ENCODE measurements at places on chromosomes 4 and X.

- DNase-seq = no peak
These were observed 8.6 kb upstream of the CCDC110 start for GRCh38 chr4:185480016-185480732.

- no peak for DNase-seq
These were observed 117.6 kb downstream of the TSPAN5 start for GRCh38 chr4:98540803-98541202.

GRCh38 chr4:169103966-169104412 lies 93.9 kb upstream of the CBR4 start:
- peak; percentile 65 for DNase-seq

DNA sequence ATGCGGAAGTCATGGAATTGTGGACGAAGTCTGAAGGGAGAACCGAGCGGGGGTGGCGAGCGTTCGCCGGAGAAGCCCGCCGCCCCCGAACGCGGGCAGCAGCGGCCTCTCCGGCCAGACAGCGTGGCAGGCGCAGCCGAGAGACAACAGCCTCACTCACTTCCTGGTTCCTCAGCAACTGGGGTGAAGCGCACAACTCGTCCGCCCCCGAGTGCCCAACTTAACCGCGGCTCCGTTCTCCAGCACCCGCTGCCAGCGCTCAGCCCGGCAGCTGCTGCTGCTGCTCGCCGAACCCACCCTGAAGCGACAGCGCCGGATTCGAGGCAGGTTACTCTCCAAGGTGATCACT lies 68.0 kb downstream of the NOCT start:
- peak; percentile 71 for DNase-seq

DNA sequence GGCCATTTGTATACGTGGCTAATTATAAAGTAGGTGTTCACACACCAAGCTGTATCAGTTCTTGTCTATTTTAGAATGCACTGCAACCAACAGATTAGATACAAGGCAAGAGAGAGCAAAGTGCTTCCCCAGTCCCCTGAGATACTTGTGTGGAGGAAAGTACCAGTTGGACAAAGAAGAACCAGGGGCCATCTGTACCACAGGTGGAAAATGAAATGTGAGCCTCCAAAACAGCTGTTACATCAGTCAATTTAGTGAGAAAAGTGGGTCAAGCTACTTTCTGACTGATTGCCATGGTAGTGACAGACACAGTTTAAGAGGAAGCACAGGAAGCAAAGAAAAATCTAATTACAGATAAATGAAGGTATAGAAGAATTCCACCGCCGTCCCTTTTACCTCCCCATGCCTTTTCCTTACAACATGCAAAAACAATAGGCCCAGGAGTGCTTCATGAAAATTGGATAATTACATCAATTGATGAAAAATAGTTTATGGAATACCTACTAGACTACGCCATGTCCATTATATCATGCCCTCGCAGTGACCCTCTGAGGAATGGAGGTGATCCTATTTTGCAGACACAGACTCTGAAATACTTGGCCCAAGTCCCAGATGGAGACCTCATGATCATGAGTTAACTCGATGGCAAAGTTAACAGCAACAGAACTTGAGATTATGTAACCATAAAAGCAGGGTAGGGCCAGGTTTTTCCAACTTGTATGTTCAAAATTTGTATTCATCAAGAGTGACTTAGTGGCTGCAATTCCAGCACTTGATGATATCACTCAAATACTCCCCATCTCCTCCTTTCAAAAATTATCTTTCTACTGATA lies 15.8 kb downstream of the SMPX start:
- DNase-seq = no peak

DNA sequence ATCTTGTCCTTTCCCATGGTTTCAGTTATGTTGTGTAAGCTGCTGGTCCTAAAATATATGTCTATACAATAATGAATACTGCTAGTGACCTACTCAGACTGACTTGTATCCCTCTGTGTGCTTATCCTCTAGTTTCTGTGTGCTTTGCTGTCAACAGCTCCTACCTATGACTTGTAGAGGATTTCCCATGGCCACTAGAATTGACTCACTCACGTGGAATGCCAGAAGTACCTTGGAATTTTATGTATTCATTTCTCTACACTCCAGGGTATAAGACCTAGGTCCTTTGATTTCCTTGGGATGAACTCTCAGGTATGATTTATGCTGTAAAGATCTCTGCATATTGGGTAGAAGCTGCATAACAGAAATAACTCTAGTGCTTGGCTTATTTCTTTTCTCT lies 279.9 kb upstream of the SLIT2 start:
- no peak for DNase-seq

DNA sequence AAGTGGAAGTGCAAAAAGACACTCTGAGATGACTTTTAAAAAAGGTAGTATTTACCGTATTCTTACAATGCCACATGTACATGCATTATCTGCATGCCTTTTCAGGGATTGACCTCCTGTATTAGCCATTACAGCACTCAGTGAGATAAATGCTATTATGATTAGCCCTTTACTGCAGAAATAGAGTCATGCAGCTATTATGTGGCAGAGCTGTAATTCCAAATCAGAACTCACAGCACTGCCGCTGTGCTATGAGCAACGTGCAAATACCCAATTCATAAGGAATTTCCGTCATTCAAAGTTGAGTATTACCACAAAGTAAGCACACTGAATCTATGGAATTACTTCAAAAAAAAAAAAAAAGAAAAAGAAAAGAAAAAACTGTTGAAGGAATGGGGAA lies 92.1 kb upstream of the SMAD1 start:
- no peak for DNase-seq

- no peak for DNase-seq
These were observed 703 bp downstream of the KCNIP4 start for GRCh38 chr4:21947791-21948346.

DNA sequence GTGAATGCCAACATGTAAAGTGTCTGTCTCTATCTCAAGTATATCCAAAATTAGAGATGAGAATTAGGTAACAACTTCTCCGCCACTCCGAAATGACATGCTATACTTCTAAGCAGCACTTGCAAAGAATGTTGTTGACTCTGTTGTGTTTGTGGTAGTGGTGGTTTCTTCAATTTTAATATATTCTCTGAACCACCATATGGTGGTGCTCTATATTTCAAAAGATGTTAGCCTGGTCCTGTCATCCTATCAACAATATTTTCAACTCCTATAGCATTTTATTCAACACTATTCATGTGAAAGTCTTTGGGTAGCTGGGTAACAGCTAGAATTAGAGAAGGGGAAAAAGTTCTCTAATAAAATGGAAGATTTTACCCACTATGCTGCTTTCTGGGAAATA lies 1622.8 kb upstream of the IGFBP7 start:
- DNase-seq = peak; percentile 16

GRCh38 chr4:176360446-176360845 lies 40.7 kb downstream of the SPCS3 start:
- DNase-seq = no peak

DNA sequence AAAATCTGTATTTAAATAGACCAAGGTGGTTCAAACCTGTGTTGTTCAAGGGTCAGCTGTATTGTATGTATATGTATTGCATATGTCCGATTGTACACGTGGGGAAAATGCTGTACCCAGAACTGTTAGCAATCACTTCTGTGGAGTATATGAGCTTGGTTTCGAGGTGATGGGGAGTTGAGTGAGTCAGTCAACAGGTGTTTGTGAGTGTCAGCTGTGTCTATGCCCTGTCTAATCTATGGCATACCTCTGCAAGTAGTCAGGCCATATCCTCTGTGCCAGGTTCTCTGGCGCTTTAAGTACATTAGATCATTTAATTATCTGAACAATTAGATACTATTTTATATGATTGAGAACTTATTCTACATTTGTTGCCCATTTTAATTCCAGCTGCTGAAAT lies 7.4 kb downstream of the ZRSR2 start:
- DNase-seq = no peak

GRCh38 chr4:176002007-176002613 lies 63.5 kb upstream of the WDR17 start:
- peak; percentile 47 for DNase-seq

- DNase-seq = no peak
These were observed 222.4 kb upstream of the ANKRD50 start for GRCh38 chr4:124934916-124935315.

DNA sequence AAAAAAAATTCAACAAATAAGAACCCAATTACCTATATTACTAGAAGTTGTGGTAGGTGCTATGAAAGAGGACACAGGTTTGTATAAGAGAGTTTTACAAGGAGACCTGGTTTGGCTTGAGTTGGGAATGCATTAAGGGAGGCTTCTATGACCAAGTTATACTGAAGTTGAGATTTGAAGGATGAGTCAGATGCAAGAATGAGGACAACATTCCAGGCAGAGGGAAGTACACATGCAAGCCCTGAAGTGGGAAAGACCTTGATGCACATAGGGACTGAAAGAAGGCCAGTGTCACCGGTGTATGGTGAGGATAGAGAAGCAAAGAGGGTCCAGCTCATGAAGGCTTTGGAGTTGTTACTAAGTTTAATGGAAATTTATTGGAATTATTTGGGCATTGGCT lies 52.2 kb downstream of the ANK2 start:
- no peak for DNase-seq

DNA sequence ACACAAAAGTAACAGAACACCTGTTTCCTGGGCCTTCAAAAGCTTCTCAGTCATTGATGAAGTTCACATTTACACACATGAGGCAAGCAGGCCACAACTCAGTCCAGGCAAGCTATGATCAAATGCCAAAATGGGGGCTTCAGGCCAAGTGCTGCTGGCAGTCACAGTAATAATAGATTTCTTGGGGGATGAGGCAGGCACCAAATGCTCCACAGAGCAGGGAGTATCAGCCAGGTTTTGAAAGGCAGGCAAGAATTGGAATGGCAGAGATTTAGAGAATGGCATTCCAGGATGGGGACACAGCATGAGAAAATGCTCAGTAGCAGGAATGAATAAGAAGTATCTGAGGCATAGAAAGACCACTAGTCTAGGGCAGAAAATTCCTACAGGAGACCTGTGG lies 52.8 kb downstream of the GRIA3 start:
- DNase-seq = no peak

DNA sequence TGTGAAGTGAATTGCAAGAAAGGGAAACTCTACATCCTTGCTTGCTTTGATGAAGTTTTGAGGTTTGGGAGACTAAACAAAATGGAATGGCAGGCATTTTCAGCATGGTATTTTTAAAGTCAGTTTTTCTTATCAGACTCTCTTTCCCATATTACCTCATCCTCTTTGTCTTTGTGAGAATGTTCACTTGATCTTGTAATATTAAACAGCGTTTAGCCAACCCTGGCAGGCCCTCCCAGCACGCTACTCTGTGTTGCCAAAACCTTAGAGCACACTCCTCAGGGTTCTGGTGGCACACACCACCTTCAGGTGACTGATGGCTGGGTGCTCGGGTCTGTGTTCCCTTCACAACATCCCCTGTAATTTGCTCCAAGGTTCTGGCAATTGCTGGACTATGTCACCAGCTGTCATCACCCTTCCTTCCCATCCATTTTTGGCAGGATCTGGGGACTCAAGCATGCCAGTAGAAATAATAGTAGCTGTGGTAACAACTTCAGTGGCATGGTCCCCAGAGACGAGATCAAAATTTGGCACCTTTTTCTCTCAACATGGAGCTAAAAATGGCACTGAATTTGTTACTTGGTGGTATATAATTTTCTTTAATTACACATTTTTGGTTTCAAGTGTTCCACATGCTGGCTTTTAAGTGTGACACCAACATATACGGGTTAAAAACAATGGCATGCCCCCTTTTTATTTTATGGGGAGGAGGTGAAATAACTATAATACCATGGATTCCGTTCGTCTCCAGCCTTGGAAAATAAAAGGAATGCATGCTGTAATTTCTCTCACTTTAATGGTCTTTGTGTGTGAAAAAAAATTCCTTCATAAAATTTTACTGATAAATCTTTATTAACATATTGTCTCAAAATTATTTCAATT lies 273.1 kb downstream of the DCTD start:
- no peak for DNase-seq

- no peak for DNase-seq
These were observed 480.8 kb upstream of the TECRL start for GRCh38 chr4:64889906-64890610.

DNA sequence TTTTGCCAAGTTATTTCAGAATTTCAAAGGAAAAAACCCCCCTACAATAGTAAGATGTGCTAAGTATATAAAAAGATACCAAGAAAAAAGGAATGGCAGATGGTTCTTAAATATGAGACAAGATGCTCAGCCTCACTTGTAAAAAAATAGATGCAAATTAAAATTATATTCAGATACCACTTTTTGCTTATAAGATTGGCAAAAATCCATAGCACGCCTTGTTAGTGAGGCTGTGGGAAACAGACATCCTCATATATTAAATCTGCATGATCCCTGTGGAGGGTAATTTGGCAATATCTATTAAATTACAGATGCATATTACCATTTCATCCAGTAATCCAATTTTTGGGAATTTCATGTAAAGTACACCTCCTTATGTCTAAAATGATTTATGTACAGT lies 62.5 kb upstream of the PDHA1 start:
- no peak for DNase-seq

GRCh38 chrX:13263560-13264251 lies 56.1 kb downstream of the ATXN3L start:
- DNase-seq = no peak

DNA sequence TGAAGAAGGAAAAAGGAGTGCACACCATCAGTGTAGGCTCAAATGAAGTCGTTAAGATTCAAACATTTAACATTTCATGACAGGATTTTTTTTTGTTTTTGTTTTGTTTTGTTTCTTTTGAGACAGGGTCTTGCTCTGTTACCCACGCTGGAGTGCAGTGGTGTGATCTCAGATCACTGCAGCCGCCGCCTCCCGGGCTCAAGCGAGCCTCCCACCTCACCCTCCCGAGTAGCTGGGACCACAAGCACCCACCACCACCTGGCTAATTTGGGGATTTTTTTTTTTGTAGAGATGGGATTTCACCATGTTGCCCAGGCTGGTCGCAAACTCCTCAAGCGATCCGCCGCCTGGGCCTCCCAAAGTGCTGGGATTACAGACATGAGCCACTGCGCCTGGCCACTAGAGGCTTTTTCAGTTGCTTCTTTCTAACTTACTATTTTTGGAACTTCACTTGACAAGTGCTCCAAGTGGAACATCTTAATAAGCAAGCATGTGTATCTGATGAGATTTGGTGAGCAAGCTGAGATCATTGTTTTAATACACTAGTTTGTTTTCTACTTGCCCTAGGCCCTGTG lies 78.9 kb upstream of the CNKSR2 start:
- no peak for DNase-seq

GRCh38 chr4:45693746-45694145 lies 430.1 kb downstream of the GABRG1 start:
- DNase-seq = no peak

- DNase-seq = peak; percentile 69
These were observed 107.8 kb downstream of the CCSER1 start for GRCh38 chr4:90234916-90235547.

DNA sequence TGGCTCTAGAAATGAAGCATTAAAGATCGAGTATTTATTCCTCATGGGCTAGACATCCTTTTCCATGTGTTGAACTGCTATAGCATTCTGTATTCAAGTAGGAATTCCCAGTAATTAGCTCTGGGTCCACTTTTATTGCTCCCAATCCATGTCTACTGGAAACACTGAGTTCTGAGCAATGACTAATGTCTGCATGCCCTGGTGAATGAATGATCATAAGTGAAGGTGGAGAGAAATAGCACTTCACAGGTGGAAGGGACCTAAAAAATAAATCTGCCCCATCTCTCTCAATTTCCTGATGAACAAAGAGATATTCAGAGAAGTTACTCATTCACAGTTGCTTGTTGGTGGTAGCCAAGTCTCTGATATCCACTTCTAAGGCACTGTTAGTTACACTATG lies 34.6 kb upstream of the CXCL8 start:
- DNase-seq = no peak

GRCh38 chrX:68830419-68831404 lies 1.9 kb downstream of the EFNB1 start:
- peak; percentile 44 for DNase-seq

GRCh38 chr4:25031077-25031621 lies 403 bp upstream of the LGI2 start:
- DNase-seq = peak; percentile 56
